Stimulated activated naive B cell treated with anti-CD40 and anti-IgM and Interleukin-4, amounts not matched to agents 10 μg/mL and 1 μg/mL and 100 μg/mL, for 72 hours (primary cell): ENCODE measurements at places on chromosomes 7 and 10.

- no peaks in the 10 kb centered on the region for H3K27me3 ChIP-seq
- H3K4me3 ChIP-seq, result no peak overlapping the region
- H3K36me3 ChIP-seq, result no peaks in the 10 kb centered on the region
- H3K4me1 ChIP-seq, result no peaks in the 10 kb centered on the region
Measured at GRCh38 chr7:138417078-138417700, 42.9 kb upstream of the TRIM24 start.

DNA sequence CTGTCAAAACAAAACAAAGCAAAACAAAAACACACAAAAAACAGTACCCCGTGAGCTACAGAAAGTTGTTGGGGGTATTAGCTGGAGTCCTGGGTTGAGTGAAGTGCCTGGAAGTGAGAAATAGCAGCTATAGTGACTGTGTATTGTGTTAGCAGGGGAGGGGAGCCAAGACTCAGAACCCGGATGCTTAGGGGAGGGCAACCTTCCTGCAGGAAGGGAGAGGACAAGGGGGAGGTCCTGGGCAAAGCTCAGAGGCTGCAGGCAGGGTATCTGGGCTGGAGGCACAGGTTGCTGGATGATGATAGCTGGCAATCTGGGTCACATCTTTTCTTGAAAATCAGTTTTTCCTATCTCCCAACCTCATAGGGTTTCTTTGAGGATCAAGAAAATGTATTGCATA lies 75.8 kb upstream of the PARD3 start:
- no peaks in the 10 kb centered on the region for H3K36me3 ChIP-seq
- no peaks in the 10 kb centered on the region for H3K27me3 ChIP-seq
- no peaks in the 10 kb centered on the region for H3K4me1 ChIP-seq
- no peak overlapping the region for H3K27ac ChIP-seq

DNA sequence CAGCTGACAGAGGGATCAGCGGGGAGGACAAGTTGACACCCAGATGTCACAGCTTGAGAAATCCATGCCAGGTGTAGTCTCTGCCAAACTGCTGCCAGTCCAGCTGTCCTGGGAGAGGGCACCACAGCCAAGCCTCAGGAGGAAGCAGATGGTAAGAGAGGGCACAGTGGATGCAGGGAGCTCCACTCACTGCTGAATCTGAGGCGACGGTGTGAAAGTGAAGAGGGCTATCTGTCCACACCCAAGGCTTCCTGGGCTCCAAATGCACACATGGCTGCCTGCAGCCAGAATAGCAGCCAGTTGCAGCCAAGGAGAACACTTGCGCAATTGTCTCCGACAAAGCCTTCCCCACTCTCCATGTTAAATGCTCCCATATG lies 502.4 kb downstream of the GRID1 start:
- no peaks in the 10 kb centered on the region for H3K36me3 ChIP-seq
- H3K4me3 ChIP-seq, result no peak overlapping the region
- no peak overlapping the region for H3K27ac ChIP-seq
- H3K27me3 ChIP-seq, result peaks cover 46% of the 10 kb centered on the region
- no peak for DNase-seq

GRCh38 chr10:48609899-48610584 lies 5.2 kb upstream of the ARHGAP22 start:
- no peak overlapping the region for H3K4me3 ChIP-seq
- peaks cover 25% of the 10 kb centered on the region for H3K27me3 ChIP-seq
- H3K4me1 ChIP-seq, result peaks cover 55% of the 10 kb centered on the region
- DNase-seq, result no peak

- H3K4me3 ChIP-seq, result no peak overlapping the region
- H3K27ac ChIP-seq, result peak overlapping the region; percentile 82
- no peak for DNase-seq
- peaks cover 58% of the 10 kb centered on the region for H3K36me3 ChIP-seq
Measured at GRCh38 chr7:139700505-139701235, 77.1 kb downstream of the HIPK2 start.

DNA sequence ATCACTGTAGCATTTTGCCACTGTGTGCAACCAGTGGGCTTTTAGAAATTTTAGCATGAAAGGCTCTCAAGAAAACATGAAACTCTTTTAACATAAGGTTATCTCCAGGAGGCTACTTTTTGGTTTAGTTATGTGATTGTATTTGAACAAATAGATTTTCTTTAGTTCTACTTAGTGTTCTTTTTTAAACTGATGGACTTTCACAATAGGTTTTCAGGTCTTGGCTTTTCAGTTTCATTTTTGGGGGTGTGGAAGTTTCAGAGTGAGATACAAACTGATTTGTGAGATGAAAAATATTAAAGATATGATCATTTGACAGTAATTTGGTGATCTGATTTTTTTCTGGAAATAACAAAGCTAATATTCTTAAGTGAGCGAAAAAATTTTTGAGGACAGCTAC lies 344.1 kb downstream of the PHF14 start:
- no peak overlapping the region for H3K4me3 ChIP-seq
- no peaks in the 10 kb centered on the region for H3K27me3 ChIP-seq
- no peaks in the 10 kb centered on the region for H3K36me3 ChIP-seq
- H3K4me1 ChIP-seq, result no peaks in the 10 kb centered on the region
- no peak overlapping the region for H3K27ac ChIP-seq
- no peak for DNase-seq

GRCh38 chr7:115789901-115790300 lies 240.7 kb downstream of the TFEC start:
- no peaks in the 10 kb centered on the region for H3K27me3 ChIP-seq
- H3K36me3 ChIP-seq, result no peaks in the 10 kb centered on the region
- H3K27ac ChIP-seq, result no peak overlapping the region
- H3K4me1 ChIP-seq, result no peaks in the 10 kb centered on the region
- no peak overlapping the region for H3K4me3 ChIP-seq

GRCh38 chr10:96491303-96491702 lies 22.4 kb downstream of the TLL2 start:
- DNase-seq, result no peak
- no peaks in the 10 kb centered on the region for H3K36me3 ChIP-seq
- no peak overlapping the region for H3K27ac ChIP-seq

DNA sequence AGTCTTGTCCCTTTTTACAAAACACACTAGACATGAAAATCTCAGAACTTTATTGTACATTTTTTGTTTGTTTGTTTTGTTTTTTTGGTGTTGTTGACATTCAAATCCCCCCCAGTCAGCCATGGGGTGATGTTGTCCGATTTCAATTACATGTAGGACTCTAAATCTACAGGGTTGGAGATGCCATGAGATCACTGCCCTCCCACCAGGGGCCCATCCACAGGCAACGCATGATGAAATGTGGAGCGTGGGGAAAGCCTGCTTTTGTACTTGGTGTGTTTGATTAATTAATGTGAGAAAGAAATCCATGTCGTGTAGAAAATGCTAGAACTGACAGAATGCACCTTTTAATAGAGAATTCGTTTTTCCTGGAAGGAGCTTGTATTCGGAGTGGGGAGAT lies 93.2 kb downstream of the ZNF22 start:
- no peak overlapping the region for H3K27ac ChIP-seq
- H3K4me3 ChIP-seq, result no peak overlapping the region
- H3K4me1 ChIP-seq, result no peaks in the 10 kb centered on the region
- no peak for DNase-seq
- H3K36me3 ChIP-seq, result no peaks in the 10 kb centered on the region

- H3K27ac ChIP-seq, result no peak overlapping the region
- no peaks in the 10 kb centered on the region for H3K27me3 ChIP-seq
- DNase-seq, result no peak
Measured at GRCh38 chr7:91949221-91950009, 8.8 kb downstream of the AKAP9 start.

DNA sequence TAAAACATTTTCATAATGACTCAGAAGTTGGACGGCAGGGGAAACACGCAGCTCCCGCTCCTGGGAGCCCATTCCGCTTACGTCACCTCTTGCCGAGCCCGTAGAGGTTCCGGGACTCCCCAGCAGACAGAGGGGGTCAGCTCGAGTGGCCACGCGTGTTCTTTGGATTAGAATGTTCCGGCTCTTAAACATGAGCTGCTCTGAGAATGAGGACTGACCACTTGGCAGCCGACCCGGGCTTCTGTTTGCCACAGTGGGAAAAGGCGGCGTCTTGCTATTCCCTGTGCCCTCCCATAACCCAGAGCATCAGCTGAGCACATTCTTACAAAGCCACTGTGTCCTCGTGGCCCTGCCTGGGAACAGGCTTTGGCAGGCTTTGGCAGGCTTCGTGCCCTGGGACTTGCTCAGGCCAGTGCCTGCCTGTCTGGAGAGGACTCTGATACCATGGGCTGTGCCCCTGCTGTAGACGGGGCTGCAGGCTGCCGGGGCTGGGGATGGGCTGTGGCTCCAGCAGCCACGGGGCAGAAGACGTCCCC lies 40.1 kb downstream of the PFKP start:
- peaks cover 72% of the 10 kb centered on the region for H3K36me3 ChIP-seq
- no peaks in the 10 kb centered on the region for H3K27me3 ChIP-seq
- no peak for DNase-seq
- H3K4me3 ChIP-seq, result no peak overlapping the region
- H3K4me1 ChIP-seq, result peaks cover 14% of the 10 kb centered on the region
- H3K27ac ChIP-seq, result no peak overlapping the region

DNA sequence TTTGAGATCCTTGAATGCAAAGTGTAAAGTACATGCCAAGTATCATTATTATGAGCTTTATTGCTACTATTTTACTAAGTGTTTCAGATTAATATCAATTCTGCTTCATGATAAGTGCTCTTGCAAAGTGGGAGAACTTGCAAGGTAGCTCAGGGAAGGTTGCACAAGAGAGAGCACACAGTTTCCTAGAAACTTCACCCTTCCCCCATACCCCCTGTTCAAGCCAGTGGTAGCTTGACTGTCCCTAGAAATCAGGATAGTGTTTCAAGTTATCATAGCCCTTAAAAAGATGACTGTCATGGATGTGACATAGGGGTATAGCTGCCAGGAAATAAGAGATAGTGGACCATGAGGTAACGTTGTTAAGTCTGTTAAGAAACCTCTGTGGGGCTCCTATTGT lies 251.5 kb downstream of the TRIL start:
- H3K36me3 ChIP-seq, result peaks cover 7% of the 10 kb centered on the region
- H3K4me3 ChIP-seq, result no peak overlapping the region
- H3K4me1 ChIP-seq, result peaks cover 12% of the 10 kb centered on the region
- H3K27ac ChIP-seq, result no peak overlapping the region
- H3K27me3 ChIP-seq, result peaks cover 11% of the 10 kb centered on the region

GRCh38 chr10:75425291-75426079 lies 5.9 kb upstream of the LRMDA start:
- H3K4me3 ChIP-seq, result no peak overlapping the region
- DNase-seq, result no peak
- no peak overlapping the region for H3K27ac ChIP-seq
- H3K4me1 ChIP-seq, result peaks cover 4% of the 10 kb centered on the region

- no peak for DNase-seq
- H3K36me3 ChIP-seq, result no peaks in the 10 kb centered on the region
- no peak overlapping the region for H3K27ac ChIP-seq
- no peaks in the 10 kb centered on the region for H3K27me3 ChIP-seq
- H3K4me1 ChIP-seq, result peaks cover 15% of the 10 kb centered on the region
- no peak overlapping the region for H3K4me3 ChIP-seq
Measured at GRCh38 chr7:151822541-151823181, 54.3 kb downstream of the PRKAG2 start.

DNA sequence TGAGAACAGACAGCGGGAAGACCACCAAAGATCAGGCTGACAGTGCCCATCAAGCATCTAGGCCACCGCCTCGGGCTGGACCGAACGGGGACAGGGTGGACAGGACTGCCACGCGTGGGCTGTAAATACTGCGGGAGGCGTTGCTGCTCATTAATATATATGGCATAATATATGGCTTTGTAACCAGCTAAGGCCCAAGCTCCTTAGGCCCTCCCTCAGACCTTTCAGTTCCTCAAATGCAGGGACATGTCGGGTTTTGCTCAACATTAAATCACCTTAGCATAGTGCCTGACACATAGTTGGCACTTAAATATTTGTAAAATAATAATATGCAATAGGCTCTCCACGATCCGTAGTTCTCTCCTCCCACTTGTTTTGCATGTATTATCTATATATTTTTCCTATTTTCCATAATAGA lies 402 bp upstream of the TMEM168 start:
- H3K36me3 ChIP-seq, result no peaks in the 10 kb centered on the region
- H3K27me3 ChIP-seq, result no peaks in the 10 kb centered on the region
- DNase-seq, result no peak
- peak overlapping the region; percentile 94 for H3K4me3 ChIP-seq

GRCh38 chr7:36591636-36592035 lies 132.7 kb downstream of the AOAH start:
- H3K36me3 ChIP-seq, result peaks cover 6% of the 10 kb centered on the region
- no peaks in the 10 kb centered on the region for H3K4me1 ChIP-seq
- no peak for DNase-seq
- no peaks in the 10 kb centered on the region for H3K27me3 ChIP-seq
- H3K4me3 ChIP-seq, result no peak overlapping the region

GRCh38 chr7:131745390-131746248 lies 189.2 kb upstream of the PODXL start:
- peaks cover 32% of the 10 kb centered on the region for H3K27me3 ChIP-seq
- DNase-seq, result no peak
- no peak overlapping the region for H3K4me3 ChIP-seq
- H3K4me1 ChIP-seq, result no peaks in the 10 kb centered on the region

DNA sequence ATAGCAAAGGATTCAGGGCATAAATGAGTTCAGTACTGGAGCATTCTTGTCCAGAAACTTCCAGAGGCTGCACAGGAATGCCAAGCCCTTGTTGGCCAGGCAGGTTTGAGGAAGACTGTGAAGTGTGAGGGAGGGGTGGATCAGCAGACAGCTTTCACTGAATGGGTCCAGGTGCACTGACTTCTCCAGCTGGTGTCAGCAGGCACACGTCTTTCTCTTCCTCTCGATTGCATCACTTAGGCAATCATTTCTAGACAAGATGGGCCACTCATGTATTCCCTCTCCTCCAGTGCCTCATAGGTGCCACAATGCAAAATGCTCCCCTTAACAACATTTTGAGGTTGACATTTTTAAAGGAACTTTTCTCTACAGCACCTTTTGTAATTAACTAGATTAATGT lies 15.6 kb upstream of the PLEKHS1 start:
- H3K4me1 ChIP-seq, result no peaks in the 10 kb centered on the region
- no peak overlapping the region for H3K27ac ChIP-seq
- H3K36me3 ChIP-seq, result peaks cover 15% of the 10 kb centered on the region

DNA sequence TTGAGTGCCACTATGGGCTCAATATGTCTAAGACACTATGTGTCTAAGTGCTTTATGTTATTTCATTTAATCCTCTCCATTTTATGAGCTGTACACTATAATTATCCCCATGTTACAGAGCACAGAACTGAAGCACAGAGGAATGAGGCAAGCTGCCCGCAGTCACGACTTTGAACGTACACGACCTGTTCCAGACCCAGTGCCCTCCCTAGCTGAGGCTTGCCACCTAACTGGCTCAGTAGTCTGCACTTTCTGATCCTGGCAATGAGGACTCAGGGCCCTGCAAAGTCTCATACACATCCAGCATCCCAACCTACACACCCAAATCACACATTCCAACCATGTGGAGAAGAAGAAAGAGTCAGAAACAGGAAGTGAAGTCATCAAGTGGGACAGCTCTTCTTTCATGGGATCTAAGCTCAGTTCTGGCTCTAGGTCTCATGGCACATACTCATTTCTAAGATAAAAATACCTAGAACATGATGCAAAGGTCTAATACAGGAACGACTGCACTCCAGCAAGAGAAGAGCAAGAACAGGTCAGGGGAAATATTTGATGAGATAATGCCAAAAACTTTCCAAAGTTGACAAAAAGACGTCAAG lies 42.4 kb upstream of the DDC start:
- H3K27me3 ChIP-seq, result no peaks in the 10 kb centered on the region
- H3K4me3 ChIP-seq, result no peak overlapping the region
- no peak for DNase-seq
- no peak overlapping the region for H3K27ac ChIP-seq
- H3K36me3 ChIP-seq, result no peaks in the 10 kb centered on the region

- peaks cover 26% of the 10 kb centered on the region for H3K36me3 ChIP-seq
- H3K27me3 ChIP-seq, result no peaks in the 10 kb centered on the region
- DNase-seq, result peak; percentile 81
- peaks cover 39% of the 10 kb centered on the region for H3K4me1 ChIP-seq
- peak within 1 kb of the TSS; percentile 100 for H3K4me3 ChIP-seq
- H3K27ac ChIP-seq, result peak within 1 kb of the TSS; percentile 97
Measured at GRCh38 chr10:1056326-1057105, at the start of gene WDR37. Gene WDR37 (plus strand): TSS chr10:1056385. CDS start chr10:1072156, 15,771 bp downstream.
